Right ventricle myocardium inferior (tissue), 1 donor: ENCODE measurements at places on chromosomes 16 and 17. TPM values are rescaled to one million over a fixed set of nuclear protein-coding genes. Genes with fewer than 3 reads are reported as not detected.

GRCh38 chr17:66331038-66331816 is 28.8 kb downstream of the PRKCA start:
- no peak for DNase-seq

DNA sequence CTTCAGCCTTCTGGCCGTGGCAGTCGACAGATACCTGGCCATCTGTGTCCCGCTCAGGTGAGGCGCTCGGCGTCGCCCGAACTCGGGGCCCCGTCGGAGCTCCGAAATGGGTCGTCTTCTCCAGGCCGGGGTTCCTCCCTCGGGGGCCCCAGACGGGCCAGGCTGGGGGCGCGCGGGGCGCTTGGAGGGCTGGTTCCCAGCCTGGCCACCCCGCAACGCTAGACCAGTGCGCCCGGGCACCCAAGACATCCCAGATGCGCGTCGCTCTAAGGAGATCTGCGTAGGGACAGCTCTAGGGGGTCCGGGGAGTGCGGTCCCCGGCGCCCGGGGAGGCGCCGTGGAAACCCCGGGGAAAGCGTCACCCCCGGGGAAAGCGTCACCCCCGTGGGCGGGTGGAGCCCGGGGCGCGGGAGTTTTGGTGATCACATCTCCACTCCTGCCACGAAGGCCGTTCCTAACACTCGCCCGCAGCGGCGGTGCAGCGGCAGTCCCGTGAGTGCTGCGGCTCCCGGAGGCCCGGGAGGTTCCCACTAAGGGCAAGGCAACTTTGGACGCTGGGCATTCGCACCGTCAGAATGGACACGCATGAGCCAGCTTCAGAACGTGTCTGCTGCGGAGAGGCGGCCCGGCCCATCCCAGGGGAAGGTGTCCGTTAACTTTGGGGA is 729 bp downstream of the ADORA2B start:
- DNase-seq: no peak

- no peak for DNase-seq
Measured at GRCh38 chr16:67364600-67365235, 28.6 kb downstream of the TPPP3 start.

KDM6B gene
- 25.0 TPM for total RNA-seq

HID1 gene
- 8.5 TPM for total RNA-seq

DNA sequence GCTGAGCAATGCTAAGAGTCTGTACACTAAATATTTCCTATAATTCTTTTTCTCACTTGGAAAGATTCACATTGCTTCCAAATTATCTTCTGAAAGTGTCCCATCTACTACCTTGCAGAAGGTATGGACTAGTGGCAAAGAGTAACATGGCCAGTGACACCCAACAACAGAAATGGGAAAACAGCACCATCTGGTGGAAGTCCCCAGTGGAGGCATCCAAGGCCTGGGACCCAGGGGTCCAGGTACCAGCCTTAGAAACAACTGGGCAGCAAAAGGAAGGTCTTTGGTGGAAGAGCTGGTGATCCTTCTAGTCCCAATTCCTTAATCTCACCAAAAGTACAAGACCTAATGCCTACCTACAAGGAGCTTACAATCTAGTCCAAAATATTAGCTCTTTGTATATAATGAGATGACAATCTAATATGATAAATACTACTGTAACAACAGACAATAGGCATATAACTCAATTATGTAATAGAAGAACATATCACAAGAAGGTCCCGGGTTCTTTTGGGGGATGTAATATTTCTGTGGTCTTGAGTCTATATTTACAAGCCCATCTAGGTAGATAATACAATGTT is 55.3 kb downstream of the SKAP1 start:
- no peak for DNase-seq

- DNase-seq: no peak
Measured at GRCh38 chr17:43212641-43213490, 1.2 kb downstream of the TMEM106A start.

- DNase-seq: no peak
Measured at GRCh38 chr17:56594320-56595107, 1.0 kb downstream of the NOG start.

PYDC1 gene
- not detected for total RNA-seq

DNA sequence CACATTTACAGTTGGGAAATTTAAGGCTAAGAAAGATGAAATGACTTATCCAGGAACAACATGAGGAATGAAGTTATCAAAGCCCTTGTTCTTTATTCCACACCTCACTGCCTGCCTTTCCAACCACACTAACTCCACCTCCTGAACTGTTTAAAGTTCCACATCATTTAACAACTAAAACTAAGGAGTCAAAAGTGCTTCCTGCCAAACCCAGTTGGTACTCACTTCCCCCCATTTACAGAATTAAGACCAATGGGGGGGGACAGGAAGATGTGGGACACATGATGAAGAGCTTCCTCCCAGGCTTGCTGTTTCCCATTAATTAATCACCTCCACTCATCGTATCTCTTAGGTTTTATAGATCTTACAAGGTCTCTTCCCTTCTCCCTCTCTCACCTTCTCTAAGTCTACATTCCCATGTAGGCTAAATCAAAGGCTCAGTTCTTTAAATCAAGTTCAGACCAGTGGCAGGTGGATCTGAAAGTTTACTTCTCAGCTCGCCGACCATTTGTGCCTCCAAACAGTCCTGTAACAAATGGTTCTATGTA is 19.2 kb upstream of the TMEM101 start:
- no peak for DNase-seq

GRCh38 chr16:83954577-83955016 is 1.6 kb downstream of the OSGIN1 start:
- no peak for DNase-seq

GRCh38 chr16:89141884-89142267 is 29.7 kb upstream of the CDH15 start:
- DNase-seq: peak; percentile 44

DNA sequence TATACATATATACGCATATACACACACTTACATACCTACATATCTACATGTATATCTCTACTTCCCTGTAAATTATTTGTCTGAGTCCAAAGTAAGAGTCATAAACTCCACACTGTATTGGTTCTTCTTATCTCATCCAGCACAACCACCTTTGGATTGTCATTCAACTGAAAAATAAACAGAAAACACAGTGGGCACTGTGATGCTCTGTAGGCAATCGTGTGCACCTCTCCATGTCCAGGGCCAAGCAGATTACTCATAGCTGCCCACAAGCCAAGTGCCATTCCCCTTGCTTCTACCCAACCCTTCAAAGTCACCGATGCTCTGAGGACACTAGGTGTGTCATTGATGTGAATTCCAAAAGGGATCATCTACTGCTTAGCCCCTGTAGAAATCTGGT is 12.9 kb upstream of the TEKT3 start:
- DNase-seq: no peak

TPSAB1 gene
- total RNA-seq: 9.4 TPM

ORMDL3 gene
- 34.7 TPM for total RNA-seq

- no peak for DNase-seq
Measured at GRCh38 chr16:89924297-89924924, 1.3 kb downstream of the TUBB3 start.

DNA sequence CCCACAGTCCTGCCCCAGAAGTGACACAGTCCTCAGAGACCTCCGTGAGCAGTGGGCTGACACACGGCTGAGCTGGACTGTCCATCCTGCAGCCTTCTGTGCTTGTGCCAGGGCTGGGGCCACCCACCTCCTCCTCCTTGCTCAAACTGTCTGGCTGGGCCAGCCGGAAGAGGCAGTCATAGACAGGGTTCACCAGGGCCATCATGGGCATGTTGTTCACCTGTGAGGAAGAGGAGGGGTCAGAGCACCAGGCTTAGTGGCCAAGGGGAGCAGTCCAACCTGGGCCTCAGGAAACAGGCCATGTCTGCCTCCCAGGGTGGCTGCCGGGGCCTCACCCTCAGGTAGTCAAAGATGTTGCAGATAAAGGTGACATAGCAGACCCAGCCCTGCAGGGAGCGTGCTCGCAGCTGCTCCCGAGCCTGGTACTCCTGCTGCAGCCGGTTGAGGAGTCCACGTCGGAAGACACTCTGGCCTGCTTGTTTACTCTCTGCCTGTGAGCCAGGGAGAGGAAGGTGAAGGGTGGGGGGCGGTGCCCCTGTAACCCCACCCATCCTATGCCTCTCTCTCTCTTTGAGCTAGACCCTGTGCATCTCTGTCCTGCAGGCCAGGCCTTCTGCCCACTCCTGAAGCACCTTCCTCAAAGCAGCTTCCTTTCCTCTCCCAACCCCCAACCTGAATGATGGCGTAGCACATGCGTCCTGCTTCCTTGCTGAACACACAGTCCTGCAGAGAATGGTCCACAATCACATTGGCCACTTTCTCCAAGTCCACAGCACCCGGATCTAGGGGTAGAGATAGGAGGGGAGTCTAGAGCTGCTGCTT is 3.4 kb downstream of the MIF4GD start:
- DNase-seq: no peak

- DNase-seq: no peak
Measured at GRCh38 chr17:46785696-46786095, 32.8 kb downstream of the WNT3 start.

DNA sequence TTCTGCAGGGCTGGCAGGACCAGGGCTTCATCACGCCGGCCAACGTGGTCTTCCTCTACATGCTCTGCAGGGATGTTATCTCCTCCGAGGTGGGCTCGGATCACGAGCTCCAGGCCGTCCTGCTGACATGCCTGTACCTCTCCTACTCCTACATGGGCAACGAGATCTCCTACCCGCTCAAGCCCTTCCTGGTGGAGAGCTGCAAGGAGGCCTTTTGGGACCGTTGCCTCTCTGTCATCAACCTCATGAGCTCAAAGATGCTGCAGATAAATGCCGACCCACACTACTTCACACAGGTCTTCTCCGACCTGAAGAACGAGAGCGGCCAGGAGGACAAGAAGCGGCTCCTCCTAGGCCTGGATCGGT is 1.4 kb downstream of the CDK5R1 start:
- DNase-seq: no peak

DNA sequence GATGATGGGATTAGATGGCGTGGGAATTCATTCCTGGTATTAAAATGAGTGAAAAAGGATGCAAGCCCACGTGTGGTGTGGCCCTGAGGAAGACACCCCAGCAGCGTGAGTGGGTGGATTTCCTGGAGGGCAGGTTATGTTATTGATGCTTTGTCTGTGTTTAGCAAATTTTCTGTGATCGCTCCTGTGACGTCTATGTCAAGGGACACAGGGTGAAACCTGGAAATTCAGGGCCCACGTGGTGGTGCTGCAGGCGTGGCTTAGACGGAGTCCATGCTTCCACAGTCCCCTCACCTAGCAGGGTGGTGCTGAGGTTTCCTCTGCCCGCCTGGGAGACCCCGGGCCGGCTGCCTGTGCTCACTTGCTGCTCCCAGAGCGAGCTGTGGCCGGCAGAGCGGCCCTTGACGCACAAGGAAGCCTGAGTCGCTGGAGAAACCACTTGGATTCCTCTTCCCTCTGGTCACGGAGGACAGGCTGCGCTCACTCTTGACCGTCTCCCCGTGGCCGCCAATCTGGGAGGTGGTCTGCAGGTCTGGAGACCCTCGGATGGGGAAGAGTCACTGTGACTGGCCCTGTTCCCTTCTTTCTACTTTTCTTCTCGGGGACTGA is 23.4 kb downstream of the BAIAP2 start:
- DNase-seq: no peak

- peak; percentile 86 for DNase-seq
Measured at GRCh38 chr17:752620-753219, 656 bp upstream of the GEMIN4 start.

- DNase-seq: no peak
Measured at GRCh38 chr17:76106703-76107102, 3.1 kb upstream of the EXOC7 start.

GRCh38 chr17:44914148-44914547 is 1.2 kb downstream of the GFAP start:
- no peak for DNase-seq

ATP2A1 gene
- 0.11 TPM for total RNA-seq

GP1BA gene
- total RNA-seq: not detected

GRCh38 chr16:3665508-3665907 is 11.0 kb downstream of the DNASE1 start:
- no peak for DNase-seq

CLEC18A gene
- 0.35 TPM for total RNA-seq

GRCh38 chr17:12057520-12057919 is 36.8 kb downstream of the MAP2K4 start:
- no peak for DNase-seq

- no peak for DNase-seq
Measured at GRCh38 chr17:42146911-42147607, 7.7 kb downstream of the RAB5C start.

GRCh38 chr16:35678-36305 is 17.6 kb downstream of the POLR3K start:
- DNase-seq: no peak

RHBDL3 gene
- 3.4 TPM for total RNA-seq

TSNAXIP1 gene
- total RNA-seq: 0.41 TPM

MILR1 gene
- 3.8 TPM for total RNA-seq

MARCHF10 gene
- not detected for total RNA-seq

GRCh38 chr17:21548236-21548635 is 144.1 kb upstream of the KCNJ18 start:
- DNase-seq: no peak

LCAT gene
- total RNA-seq: 19.0 TPM
